ENCODE measurements at places on chromosomes 5 and 9.

DNA sequence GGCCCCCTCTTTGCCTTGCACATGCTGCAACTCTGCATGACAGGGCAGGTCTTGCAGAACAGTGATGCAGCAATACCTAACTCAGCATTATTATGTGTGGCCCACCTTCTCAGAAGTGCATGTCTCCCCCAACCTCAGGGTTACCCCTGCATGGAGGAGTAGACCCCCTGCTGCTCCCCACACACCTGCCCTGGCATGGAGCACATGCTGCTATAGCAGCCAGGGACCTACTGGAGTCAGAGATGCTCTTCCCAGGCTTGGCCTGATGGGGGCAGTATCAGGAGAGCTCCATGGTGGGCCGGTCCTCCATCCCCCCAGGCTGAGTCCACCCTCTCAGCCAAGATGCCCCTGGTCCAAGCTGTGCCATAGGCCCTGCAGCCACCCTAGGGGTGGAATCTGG, 13.2 kb upstream of the BOD1 start:
- DNase-seq: no peak

DNA sequence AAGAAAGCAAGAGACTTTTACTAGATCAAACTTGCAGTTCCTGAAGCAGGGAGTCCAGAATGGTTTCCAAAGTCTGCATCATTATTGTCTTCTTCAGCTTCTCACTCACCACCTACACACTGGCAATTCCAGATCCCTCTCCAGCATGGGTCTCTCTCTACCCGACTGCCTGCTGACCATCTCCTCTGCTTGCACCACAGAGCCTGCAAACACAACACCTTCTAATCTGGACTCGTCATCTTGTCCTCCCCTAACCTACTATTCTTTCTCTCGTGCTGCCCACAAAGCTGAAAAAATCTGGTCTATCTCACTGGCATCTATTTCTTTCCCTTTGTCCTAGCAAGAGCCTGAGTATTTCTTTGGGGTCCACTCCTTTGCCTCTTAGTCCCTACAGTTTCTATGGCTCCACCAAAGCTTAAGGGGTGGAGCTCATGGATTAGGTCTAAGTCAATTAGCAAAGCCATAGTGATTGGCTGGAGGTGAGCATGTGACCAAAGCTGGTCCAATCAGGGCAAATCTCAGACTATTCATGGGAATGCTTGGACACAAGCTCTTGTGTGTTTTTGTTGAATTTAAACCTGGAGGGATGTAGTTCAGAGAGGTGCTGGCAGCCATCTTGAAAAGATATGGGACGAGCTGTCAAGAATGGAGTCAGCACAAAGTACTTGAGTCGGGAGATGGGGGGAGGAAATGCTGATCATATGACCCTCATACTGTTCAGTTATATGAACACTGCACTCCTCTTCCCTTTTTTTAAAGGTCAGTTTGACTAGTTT, 63.5 kb downstream of the GALNT12 start:
- no peak for DNase-seq

DNA sequence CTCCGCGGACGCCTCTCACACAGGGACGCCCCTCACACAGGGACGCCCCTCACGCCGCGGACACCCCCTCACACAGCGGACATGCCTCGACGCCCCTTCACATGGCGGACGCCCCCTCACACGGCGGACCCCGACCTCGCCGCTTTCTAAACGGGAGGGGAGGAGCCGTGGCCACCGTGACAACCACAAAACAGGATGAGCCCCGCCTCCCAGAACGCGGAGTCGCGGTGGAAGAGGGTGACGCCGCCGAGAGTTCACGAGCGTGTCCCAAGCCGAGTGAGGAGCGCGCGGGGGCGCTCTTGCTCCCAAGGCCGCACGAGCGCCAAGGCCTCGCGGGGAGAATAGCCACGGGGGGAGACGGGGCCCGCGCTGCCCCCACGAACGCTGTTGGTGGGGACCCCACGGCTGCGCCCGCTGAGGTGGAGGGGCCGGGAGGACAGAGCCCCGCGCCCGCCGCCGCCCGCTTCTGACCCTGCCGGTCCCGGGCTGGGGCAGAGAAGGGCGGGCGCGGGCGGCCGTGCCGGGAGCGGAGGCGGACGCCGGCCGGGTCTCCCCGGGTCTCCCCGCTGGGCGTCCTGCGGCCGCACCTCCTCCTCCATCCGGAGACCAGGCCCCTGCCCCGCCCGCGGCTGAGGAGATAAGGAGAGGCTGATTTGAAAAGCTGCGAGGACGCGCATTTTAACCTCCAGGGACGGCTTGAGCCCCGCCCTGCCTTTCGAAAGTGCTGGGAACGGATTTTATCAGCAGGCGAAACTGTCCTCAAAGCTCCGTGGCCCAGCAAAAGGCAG, 3.9 kb upstream of the NKD2 start:
- DNase-seq: peak; percentile 43

- DNase-seq: no peak
Measured at GRCh38 chr9:128886211-128886891, 4.4 kb downstream of the LRRC8A start.

- no peak for DNase-seq
Measured at GRCh38 chr5:54401515-54401914, 54.0 kb upstream of the HSPB3 start.

DNA sequence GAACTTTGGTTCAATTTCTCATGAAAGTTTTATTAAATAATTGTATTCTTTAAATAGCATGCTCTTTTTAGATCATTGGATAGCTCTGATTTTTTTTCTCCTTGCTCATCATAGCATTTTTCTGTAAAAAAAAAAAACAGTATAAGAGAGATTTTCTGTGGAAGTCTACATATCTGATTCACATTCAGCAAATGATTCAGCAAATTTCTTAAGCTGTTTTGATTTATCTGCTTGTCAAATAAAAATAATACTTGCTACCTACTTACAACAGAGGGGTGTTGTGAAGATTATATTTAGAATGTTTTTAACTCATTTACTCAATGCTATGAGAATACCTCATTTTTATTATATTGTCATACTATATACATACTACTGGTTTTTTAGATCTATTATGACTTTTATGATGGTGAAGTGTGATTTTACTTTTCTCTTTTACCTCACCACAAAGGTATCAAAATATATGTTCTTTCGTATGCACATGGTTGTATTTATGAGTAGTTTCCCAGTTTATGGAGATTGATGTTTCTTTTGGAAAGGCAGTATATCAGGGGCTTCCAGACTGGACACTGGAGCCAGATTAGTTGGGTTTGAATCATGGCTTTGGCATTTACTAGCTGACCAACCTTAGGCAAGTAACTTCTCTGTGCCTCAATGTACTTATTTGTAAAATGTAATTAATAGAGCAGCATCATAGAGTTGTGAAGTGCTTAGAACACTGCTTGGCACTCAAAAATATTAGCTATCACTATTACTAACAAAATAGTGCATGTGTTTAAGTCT, 25.5 kb downstream of the TNPO1 start:
- DNase-seq: no peak

GRCh38 chr5:963310-963672, 45.3 kb upstream of the NKD2 start:
- no peak for DNase-seq

Measured in stimulated activated CD4-positive, alpha-beta T cell treated with anti-CD3 and anti-CD28 coated beads, Interleukin-1b, Interleukin-23, amount 100 ng/mL, for 4 hours (primary cell).